Activated T-helper 1 cell treated with anti-CD3 and anti-CD28 coated beads, Interleukin-12 subunit alpha, Interleukin-12 subunit beta, Interleukin-2, Interleukin-4 antibody, amounts not matched to agents 30 ng/mL and 10 ng/mL and 1 ng/mL, durations not matched to agents 14 hours and 24 hours and 36 hours (primary cell): ENCODE measurements at places on chromosomes 6 and 20. TPM values are rescaled to one million over a fixed set of nuclear protein-coding genes. Genes with fewer than 3 reads are reported as not detected.

The LGSN gene
- total RNA-seq = not detected in 2 replicates

The GSTA1 gene
- total RNA-seq = not detected in 2 replicates

The RGL2 gene
- 27.6 and 28.0 TPM in 2 replicates for total RNA-seq

GRCh38 chr6:109313139-109313538 is 69.1 kb downstream of the CD164 start:
- DNase-seq = no peak
- no peak overlapping the region for H3K27ac ChIP-seq
- no peaks in the 10 kb centered on the region for H3K36me3 ChIP-seq
- peaks cover 5% of the 10 kb centered on the region for H3K27me3 ChIP-seq

- H3K27ac ChIP-seq = no peak overlapping the region
- no peak for DNase-seq
- peaks cover 11% of the 10 kb centered on the region for H3K27me3 ChIP-seq
- H3K4me1 ChIP-seq = peaks cover 1% of the 10 kb centered on the region
These were observed 97.4 kb upstream of the ELOVL5 start for GRCh38 chr6:53446151-53446550.

GRCh38 chr6:89011436-89011835 is 48.0 kb upstream of the RNGTT start:
- peaks cover 7% of the 10 kb centered on the region for H3K4me1 ChIP-seq
- H3K36me3 ChIP-seq = no peaks in the 10 kb centered on the region
- peaks cover under 1% of the 10 kb centered on the region for H3K27me3 ChIP-seq
- no peak overlapping the region for H3K27ac ChIP-seq
